Activated CD4-positive, alpha-beta T cell treated with anti-CD3 and anti-CD28 coated beads, Interleukin-2, Interleukin-6, amounts not matched to agents 100 ng/mL and 50 ng/mL, durations not matched to agents 16 hours and 8 hours (primary cell): ENCODE measurements at places on chromosomes 6 and 20.
A peak's percentile ranks its signal among the peaks of the same experiment; 100 is the strongest.

GRCh38 chr6:101811108-101811507 is 417.6 kb downstream of the GRIK2 start:
- no peak for DNase-seq

- DNase-seq = no peak
Observed at GRCh38 chr20:32941155-32941885, 62.9 kb downstream of the SUN5 start.

- DNase-seq = peak; percentile 45
Observed at GRCh38 chr20:35120012-35120701, 27.0 kb downstream of the EDEM2 start.

GRCh38 chr6:83047065-83047754 is 18.4 kb downstream of the UBE3D start:
- no peak for DNase-seq

DNA sequence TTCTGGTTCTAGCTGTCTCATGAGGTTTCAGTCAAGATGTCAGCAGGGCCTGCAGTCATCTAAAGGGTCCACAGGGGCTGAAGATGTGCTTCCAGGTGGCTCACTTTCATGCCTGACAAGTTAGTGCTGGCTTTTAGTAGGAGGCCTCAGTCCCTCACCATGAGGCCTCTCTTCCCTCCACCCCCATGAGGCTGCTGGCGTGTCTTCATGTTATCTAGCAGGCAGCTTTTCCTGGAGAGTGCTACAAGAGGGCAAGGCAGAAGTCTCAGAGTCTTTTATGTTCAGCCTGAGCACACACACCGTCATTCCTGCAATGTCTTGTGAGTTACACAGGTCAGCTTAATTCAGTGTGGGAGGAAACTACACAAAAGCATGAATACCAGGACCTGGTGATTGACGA is 769.9 kb downstream of the HDGFL1 start:
- DNase-seq = no peak
